ENCODE measurements at places on chromosomes 6 and 20.

DNA sequence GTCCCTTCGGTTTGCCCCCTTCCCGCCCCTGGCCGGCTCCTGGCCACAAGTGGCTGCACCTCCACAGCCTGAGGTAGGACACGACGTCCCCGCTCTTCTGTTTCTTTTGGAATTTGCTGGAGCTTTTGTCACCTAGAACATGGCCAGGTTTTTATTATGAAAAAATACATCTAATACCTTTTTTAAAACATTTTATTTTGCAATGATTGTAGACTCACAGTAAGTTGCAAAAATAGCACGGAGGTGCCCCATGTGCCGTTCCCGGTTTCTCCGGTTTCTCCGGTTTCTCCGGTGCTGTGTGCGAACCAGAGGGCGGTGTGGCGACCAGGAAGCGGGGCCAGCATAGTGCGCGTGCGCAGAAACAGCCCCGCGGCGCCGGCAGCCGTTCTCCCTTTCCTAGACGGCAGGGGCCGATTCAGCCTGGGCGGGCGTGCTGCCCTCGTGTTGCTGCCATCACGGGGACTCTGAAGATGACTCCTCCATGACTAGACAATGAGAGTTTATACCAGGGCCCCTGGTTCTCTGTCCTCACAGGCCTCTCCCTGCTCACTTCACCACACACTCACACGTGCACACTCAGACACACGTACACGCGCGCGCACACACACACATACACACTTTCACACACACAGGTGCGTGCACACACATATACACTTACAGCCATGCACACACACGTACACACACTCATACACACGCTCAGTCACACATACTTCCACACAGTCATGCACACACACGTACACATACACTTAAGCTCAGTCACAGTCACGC lies 102.1 kb downstream of the TMEM242 start:
- no peak for DNase-seq

DNA sequence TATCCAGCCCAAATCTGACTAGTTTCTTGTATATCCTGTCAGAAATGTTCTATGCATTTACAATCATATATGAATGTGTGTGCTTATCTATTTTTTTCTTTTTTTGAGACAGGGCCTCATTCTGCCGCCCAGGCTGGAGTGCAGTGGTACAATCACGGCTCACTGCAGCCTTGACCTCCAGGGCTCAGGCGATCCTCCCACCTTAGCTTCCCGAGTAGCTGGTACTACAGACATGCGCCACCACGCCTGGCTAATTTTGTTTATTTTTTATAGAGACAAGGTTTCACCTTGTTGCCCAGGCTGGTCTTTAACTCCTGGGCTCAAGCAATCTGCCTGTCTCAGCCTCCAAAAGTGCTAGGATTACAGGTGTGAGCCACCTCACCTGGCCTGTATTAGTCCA lies 3.0 kb upstream of the RAB44 start:
- no peak for DNase-seq

- no peak for DNase-seq
Measured at GRCh38 chr6:11253594-11253993, 21.1 kb upstream of the NEDD9 start.

DNA sequence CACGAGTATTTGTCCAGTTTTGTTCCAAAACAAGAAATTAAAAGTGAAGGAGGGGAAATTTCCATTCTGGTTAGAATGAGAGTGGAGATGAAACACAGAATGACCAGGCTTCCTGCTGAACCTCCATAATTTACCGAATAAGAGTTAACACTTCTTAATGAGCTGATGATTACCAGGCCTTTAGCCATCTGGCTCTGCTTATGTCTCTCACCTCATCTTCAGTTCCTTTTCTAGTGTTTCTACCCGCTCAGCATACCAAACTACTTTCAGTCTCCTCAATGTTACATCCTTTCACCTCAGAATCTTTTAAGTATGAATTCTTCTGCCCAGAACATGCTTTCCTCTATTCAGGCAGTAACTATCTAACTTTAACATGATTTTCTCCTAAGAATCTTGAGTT lies 209.0 kb upstream of the RSPO3 start:
- DNase-seq: no peak

DNA sequence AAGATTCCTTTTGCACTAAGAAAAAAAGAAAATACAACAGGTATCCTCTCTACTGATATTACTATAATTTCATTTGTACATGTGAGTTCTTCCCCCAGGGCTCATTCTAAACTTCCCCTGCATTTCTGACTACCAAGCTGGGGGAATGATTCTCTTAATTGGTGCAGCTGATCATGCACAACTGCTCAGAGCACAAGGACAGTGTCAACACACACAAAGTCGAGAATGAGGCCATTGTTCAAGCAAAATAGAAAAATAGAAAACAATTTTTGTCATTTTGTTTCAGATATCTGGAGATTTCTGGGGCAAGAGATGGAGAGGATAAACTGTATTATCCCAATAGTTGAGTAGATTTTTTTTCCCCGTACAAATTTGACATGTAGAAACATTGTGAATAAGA lies 236.3 kb downstream of the HAO1 start:
- no peak for DNase-seq

GRCh38 chr6:37862992-37863391 lies 43.5 kb downstream of the ZFAND3 start:
- DNase-seq: no peak

DNA sequence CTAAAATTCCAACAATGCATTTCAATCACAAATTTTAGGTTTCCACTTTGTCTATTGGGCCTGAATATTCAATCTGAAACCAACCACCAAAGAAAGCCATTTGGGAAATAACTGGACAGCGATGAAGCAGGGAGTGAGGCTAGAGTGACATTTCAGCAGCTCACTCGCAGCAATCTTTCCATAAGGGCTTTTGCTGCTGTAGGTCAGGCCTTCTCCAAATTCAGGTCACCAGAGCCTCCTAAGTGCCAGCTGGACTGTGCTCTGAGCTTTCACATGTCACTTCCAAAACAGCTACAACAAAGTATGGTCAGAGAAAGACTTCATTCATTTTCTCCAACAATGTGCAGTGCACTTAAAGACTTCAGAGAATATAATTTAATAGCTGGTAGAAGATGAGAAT lies 194.8 kb downstream of the FRK start:
- no peak for DNase-seq

- DNase-seq: no peak
Measured at GRCh38 chr20:46400253-46400652, 6.2 kb downstream of the ELMO2 start.

DNA sequence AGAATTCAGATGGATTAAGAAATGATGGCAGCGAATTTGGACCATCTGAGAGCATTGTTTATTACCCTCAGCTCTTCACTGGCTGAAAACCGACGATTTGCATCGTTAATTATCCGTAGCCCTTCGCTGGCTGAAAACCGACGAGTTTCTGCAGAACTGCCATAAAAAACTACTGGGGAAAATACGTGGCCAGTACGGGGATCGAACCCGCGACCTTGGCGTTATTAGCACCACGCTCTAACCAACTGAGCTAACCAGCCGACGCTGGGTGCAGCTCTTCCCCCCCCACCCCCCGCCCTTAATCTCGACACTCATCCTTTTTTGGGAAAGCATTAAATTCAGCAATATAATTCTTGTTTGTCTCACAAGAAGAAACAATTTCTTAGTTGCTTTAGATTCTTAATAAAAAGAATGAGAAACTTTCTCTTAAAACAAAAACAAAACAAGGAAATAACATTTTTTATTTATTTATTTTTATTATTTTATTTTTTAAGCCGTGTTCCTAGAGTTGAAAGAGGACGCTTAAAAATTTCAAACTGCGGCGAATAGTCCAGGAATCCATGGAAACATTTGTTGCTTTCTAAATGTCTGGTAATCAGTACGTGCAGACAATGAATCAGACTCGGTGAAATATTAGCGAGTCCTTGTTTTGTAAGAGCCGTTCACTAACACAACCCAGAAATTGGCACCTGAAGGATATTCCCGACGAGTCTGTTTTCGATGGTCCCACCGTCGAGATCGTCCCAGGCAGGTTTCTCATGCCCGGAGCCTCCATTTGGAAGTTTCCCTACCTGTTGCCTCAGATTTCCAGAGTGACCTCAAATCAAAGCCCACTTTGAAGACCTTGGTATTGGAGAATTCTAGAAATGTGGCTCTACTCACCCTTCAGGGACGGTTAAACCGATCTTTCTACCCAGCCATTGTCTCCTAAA lies 27.8 kb downstream of the PRSS16 start:
- DNase-seq: no peak

DNA sequence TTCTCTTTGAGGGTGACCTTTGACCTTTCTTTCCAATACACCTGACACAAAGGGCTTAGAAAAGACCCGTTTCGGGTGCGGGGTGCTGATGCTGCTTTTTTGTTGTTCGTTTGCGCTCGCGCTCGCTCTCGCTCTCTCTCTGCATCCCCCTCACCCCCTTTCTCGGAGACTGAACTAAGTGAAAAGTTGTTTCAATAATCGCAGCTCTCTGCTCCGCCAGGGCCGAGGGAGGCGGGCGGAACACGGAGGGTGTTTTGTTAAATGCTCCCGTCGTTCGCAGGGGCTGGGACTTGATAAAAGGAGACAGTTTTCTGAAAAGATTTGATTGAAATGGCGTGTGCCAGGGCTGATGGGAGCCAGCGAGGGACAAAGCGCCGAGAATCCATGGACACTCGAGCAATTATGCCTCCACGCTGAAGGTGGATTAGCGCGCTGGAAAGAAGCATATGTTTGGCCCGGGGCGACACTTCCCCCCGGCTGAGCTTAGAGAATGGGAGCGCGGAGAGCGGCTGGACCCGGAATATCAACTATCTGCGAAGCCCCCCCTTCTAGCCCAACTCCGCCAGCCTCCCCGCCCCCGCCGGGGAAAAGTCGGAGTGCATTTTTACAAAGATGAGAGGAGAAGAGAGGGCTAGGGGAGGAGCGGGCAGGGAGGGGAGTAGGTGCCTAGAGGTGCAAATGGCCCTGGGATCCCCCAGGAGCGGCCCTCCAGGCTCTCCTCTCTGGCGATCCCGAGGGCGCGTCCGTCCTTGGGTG lies 25.0 kb downstream of the TFAP2A start:
- DNase-seq: no peak

- DNase-seq: no peak
Measured at GRCh38 chr6:80636689-80637088, 530.2 kb downstream of the BCKDHB start.

DNA sequence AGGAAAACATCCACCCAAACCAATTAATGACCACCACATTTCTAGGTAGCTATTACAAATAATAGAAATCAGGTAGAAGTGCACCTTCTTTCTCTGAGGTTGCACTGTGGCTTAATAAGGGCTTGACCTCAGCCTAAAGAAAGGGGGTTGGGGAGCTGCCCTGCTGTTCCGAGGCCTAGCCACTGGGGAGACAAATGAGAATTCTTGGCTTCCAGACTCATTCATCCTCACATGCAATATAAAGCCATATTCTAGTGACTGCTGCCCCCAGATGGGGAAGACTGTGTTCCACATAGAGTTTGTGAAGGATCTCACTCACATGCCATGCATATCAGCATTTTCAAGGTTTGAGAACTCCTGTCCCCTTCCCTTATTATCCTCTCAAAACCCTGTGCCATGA lies 22.9 kb downstream of the SAYSD1 start:
- DNase-seq: no peak

- DNase-seq: peak; percentile 10
Measured at GRCh38 chr20:50536333-50536732, 26.1 kb downstream of the PTPN1 start.
